ENCODE measurements at places on chromosomes 6 and 20. TPM values are rescaled to one million over a fixed set of nuclear protein-coding genes. Genes with fewer than 3 reads are reported as not detected.

- DNase-seq: no peak
Measured at GRCh38 chr6:33091957-33092356, 16.2 kb downstream of the HLA-DPB1 start.

- DNase-seq: no peak
Measured at GRCh38 chr6:157727629-157728182, 95.3 kb upstream of the SNX9 start.

The TCFL5 gene
- total RNA-seq: 7.7 TPM

The RAD21L1 gene
- total RNA-seq: not detected

- DNase-seq: no peak
Measured at GRCh38 chr6:16420715-16421461, 182.5 kb downstream of the GMPR start.

GRCh38 chr6:31074401-31074800 lies 38.0 kb downstream of the C6orf15 start:
- DNase-seq: no peak

GRCh38 chr20:58893355-58894120 lies 41.0 kb downstream of the GNAS start:
- no peak for DNase-seq

DNA sequence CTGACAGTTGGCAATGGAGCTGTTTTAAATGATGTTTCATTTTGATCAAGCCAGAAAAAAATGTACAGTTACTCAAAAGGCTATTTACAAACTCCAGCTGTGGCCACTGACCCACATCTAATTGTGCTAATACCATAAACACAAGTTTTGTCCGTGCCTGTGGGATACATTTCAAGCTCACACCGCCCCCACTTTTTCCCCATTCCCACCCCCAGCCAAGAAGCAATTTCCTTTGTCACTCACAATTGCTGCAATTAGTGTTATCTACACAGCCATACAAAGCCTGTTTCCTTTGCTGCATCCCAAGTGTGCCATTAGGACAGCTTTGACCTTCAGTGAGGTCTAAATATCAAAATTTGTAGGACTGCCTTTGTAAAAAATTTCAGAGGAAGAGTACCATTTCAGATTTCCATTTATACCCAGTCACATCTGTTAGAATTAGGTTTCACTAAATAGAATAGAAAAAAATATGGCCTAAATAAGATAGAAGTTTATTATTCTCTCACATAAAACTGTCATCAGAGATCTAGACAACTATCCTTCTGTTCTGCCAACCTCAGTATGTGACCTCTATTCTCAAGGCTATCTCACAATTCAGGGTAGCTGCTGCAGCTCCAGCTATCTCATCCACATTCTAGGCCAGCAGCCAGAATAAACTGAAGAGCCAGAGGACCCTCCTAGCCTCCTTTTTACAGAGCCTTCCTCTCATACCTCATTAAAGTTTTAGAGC lies 202.6 kb downstream of the NFATC2 start:
- DNase-seq: no peak

- no peak for DNase-seq
Measured at GRCh38 chr20:14801591-14802325, 464.3 kb upstream of the FLRT3 start.

The CRIP3 gene
- total RNA-seq: 2.3 TPM

GRCh38 chr6:7171119-7171518 lies 63.4 kb downstream of the RREB1 start:
- no peak for DNase-seq

DNA sequence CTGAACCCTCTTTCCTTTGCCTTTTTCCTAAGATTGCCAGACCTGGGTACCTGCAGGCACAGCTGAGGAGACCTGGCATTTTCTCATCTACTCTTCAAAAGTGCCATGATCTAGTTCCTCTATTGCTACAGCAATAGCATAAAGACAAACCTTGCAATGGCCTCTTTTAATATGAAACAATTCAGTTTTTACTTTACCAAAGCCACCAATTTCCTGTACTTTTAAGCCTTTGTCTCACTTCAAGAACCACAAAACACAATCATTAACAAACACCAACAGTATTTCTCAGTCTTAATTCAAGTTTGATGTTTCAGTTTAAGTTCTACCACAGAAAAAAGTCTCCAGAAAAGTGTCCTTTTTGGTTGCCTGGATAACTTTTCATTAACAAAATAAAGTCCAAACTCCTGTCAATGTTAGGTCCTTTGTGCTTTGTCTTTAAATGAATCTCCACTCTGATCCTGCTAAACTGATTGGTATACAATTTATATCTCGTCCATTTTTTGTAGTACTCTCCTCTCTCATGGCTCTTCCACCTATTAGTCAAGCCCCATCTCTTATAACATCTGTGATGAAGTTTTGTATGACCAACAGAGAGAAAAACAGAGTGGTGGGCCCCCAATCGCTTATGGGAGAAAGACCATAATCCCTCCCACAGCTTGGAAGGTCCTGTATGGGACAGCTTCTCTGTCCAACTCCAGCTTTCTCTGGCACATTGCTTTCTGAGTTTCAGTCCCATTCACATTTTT lies 50.5 kb upstream of the THEMIS start:
- no peak for DNase-seq

The TFAP2C gene
- total RNA-seq: 0.50 TPM

DNA sequence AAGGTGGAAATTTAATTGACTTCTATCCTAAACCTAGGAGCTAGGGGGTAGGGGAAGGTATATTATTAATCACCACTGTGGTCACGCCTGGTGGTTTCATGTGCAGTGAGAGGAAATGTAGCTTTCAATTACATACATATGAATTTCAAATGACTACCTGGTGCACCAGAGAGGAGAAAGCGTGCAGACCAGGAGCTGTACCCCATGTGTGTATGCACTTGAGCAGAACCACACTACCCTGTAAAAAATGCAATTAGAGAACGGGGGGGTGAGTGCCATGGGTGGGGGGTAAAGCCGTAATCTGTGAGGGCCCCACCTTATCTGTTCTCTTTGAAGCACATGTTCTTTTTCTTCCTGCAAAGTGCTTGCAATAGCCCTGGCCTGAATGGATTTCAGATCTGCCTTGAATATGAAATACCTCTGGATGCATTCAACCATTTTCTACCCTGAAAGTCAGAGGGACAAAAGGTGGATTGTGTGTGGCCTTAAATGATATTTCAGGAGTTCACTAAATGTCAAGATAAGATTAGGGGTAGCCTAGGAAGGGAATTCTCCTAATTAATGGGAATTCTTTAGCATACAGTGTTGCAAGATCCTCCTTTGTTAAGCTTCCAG lies 30.9 kb upstream of the EDN3 start:
- no peak for DNase-seq

GRCh38 chr6:123619156-123619555 lies 17.6 kb downstream of the TRDN start:
- DNase-seq: no peak

DNA sequence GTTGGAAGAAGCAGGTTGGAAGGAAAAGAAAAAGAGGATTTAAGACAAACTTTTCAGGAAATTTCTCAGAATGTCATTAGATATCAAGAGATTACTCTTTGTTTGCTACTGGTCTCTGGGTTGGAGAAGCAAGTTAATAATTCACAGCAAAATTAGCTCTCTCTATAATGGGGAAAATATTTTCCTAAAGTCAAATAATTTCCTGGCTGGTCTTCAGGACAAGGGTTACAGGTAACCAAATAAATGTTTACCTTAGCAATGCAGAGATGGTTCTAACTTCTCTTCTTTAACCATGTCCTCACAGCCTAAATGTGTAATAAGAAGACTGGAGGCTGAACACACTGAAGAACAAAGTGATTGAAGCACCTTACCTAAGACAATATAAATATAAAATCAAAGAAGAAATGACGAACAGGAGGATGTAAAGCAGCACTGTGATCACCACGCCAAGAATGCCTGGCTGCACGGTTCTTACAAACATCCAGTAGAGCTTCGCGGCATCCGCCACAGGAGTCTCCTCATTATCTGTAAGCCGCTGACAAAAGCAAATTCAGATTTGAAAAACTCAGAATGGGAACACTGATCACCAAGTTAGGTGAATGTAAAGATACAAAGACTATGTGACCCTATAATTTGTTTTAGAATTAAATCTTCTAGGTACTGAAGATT lies 717.5 kb downstream of the TFAP2A start:
- no peak for DNase-seq

The VGLL2 gene
- total RNA-seq: not detected

The OOEP gene
- not detected for total RNA-seq

The ZSCAN26 gene
- 25.9 TPM for total RNA-seq

DNA sequence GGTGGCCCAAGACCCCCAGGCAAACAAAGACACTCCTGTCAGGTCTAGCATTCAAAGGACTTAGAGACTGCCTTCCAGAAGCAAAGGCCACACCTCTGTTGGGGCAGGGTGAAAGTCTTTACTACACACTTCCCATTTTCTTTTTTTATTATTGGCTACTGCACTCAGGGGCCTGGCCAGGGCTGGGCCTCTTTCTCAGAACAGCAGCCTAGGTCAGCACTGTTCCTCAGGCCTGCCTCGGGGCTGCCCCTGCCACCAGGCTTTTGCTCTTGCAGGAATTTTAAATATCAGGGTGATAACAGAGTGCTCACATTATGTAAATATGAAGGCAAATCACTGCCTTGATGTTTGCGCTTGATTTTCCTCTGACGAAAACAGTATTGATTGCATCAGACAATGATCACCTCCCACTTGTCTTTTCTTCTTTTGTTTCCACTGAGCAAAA lies 18.5 kb downstream of the GSTA4 start:
- DNase-seq: no peak

- no peak for DNase-seq
Measured at GRCh38 chr20:33881989-33882388, 70.8 kb downstream of the CHMP4B start.
